Suprapubic skin (tissue), 4 donors: ENCODE measurements at places on chromosomes 2 and 18.
A peak's percentile ranks its signal among the peaks of the same experiment; 100 is the strongest.

GRCh38 chr2:69007603-69008002, 5.4 kb upstream of the ANTXR1 start:
- DNase-seq, result no peak

- no peak for DNase-seq
Observed at GRCh38 chr2:155190342-155190741, 491.8 kb downstream of the KCNJ3 start.

DNA sequence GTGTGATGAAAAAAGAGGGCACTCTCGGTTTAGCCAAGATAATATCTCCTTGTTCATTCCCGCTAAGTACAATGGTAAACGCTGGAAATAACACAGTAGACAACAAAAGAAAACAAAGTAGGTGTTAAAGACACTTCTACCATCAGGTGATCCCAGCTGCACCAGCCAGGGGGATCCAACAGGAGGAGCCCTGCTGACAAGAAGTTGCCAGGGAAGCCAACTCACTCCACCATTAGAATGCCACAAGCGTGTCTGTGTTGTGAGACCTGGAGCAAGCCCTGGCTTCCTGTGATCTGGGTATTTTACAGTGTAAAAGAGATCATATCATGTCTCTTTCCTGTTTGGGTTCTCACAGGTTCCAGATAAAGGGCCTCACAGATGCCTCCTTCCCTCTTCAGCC, 117.0 kb downstream of the GRB14 start:
- DNase-seq, result no peak

- DNase-seq, result no peak
Observed at GRCh38 chr2:176885001-176885643, 327.5 kb upstream of the HNRNPA3 start.

GRCh38 chr2:11416186-11416585, 49.8 kb downstream of the E2F6 start:
- DNase-seq, result no peak

GRCh38 chr2:690799-691198, 13.6 kb upstream of the TMEM18 start:
- DNase-seq, result no peak

GRCh38 chr2:181223234-181223633, 234.0 kb upstream of the ITGA4 start:
- no peak for DNase-seq

DNA sequence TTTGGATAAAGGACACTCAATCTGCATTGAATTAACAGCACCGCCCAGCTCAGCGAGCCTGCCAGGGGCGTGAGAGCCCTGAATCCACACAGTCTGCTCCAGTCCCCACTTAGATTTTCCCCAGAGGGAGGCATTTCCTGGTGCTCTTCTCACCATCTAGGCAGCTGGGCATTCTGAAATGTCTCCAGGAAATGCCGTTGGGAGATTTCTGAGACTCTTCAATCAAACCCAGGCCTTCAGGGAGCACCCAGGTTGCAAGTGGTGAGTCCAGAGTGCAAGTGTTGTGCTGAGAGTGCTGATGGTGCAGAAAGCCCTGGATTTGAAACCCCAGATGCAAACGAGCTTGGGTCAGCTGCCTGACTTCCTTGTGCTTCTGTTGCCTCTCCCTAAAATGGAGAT, 23.4 kb upstream of the TMEM37 start:
- DNase-seq, result no peak

DNA sequence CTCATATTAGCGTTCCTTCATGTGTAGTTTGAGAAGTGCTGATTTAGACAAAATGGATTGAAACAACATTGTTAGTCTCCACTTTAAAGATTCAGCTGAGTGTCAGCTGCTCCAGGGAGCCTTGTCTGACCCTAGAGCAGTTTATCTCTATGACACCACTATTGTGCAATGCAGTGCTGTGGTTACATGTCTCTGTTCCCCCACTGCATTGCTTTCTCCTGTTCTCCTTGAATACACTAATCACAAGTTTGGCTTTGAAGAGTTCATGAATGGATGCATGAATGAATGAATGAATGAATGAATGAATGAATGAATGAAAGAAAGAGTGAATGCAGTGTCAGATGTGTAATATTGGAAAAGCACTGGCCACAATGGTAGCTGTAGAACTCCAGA, 38.3 kb downstream of the GCG start:
- DNase-seq, result no peak

- DNase-seq, result no peak
Observed at GRCh38 chr2:192186806-192187205, 7.9 kb downstream of the TMEFF2 start.

GRCh38 chr2:239042551-239043320, 194.9 kb downstream of the TWIST2 start:
- peak; percentile 22 for DNase-seq

- no peak for DNase-seq
Observed at GRCh38 chr2:203021991-203022390, 7.3 kb downstream of the NBEAL1 start.

DNA sequence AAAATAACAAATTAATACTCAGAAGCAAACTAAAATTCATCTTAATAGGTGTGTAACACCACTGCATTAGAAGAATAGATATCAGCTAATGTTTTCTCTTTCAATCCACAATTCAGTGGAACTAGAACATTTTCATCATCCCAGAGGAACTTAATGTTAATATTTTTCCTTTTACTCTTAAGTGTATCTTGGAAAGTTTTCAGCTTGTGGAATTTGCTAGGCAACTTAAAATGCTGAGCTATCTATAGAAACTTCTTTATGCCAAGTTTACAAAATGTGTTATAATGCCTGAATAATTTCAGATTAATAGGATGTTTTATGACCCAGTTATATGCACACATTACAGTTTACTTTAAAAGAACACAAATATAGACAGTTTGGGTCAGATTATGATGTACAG, 86.6 kb upstream of the FAM237A start:
- DNase-seq, result no peak

- no peak for DNase-seq
Observed at GRCh38 chr2:186382932-186383331, 103.1 kb upstream of the ZC3H15 start.

- DNase-seq, result no peak
Observed at GRCh38 chr2:937530-937929, 13.1 kb upstream of the SNTG2 start.

DNA sequence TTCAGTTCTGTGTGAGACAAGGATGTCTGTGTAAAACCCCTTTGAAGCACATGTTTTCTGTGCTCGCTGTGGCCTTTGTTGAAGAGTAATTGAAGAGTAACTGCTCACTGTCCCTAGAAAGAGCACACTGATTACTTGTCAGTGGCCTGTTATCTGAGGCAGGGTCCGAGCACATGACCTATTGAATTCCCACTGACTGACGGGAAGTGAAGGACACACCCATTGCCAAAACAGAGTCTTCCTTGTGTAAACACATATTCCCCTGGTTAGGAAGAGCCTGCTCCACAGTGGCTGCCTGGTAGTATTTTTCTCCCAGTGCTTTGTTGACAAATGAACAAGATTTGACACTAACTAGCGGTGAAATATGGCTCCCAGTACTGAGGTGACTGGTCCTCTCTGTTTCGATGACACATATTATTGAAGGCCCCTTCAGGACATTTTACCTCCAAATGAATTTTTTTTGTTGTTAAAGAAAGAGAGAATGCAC, 148.5 kb upstream of the GYPC start:
- DNase-seq, result no peak

GRCh38 chr2:133503323-133503722, 64.9 kb downstream of the NCKAP5 start:
- DNase-seq, result no peak

- no peak for DNase-seq
Observed at GRCh38 chr2:98240786-98241398, 105.4 kb upstream of the CNGA3 start.

DNA sequence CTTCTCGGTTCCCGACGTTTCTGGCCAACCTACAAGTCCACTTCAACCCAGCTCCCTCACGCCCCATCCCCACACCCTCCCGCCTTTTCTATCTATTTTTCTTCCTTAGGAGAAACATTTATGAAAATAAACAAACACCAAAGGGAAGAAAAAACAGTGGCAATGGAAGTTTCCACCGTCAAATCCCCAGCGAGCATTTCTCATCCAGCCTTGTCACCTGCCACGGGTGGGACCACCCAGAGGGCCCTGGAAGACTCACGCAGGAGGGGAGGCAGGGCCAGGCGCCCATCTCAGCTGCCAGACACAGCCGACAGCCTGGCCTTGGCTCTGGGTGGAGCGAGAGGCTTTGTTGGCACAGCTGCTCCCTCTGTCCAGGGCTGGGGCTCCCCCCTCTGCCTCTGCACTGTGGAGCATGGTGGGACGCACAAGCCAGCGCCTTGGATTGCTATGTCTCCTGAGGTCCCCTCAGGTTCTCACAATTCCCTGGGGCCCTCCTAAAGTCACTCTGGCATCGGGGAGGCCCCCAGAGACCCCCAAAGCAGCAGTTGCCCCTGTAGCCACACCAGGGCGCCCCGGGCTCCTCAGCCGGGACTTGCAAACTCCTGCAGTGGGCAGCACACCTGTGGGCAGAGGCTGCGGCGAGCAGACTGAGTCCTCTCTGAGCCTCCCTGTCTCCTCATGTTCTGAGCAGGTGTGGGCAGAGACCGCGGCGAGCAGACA, 395.7 kb upstream of the SALL3 start:
- no peak for DNase-seq

DNA sequence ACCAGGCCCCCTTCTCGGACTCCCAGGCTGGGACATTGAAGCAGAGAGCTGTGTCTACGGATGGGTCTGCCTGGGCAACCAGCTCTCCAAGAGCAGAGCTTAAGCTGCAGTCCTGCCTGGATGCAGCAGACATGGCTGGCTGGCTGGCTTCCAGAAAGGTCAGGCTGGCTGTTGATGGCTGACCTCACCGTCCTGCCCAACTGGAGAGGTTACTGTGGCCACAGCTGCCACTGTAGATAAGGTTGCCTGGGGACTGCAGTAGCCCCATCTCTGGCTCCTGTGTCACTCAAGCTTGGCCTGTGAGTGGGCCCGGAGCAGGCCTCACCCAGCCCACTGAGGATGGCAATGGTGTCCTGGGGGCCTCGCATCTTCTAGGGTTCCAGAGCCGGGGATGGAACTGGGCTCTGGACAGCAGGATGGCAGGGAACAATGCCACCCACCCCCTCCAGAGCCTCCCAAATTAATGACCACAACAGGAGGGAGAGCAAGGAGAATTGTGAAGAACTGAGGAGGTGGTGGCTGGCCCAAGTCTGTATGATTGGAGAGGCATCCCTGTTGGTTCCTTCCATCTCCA, 37.0 kb upstream of the FOSL2 start:
- peak; percentile 85 for DNase-seq

DNA sequence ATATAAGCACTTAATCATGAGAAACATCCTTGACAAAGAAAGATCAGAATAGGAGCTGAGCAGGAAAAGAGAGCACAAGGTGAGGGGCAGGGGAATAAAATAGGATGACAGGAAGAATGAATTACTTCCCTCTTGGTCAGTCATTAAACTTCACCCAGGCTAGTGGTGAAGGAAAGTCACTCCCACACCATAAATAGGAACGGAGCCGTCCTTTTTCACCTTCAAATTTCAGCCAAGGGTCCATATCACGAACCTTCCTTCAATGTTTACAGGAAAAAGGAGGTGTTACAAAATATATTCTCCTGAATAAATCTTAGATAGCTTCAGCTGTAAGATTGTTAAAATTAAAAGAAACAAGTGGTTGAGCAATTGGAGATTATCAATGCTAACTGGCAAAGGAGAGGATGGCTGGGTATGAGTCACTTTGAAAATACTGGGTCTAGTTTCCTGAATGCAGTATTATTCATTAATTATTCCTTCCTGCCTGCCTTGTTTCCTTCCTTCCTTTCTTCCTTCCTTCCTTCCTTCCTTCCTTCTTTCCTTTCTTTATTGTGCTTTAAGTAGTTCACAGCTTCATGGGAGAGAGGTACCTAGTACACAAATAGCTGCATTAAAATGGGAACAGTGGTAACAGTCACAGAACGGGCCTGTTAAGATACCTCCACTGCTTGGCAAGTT, 292.3 kb upstream of the ID2 start:
- DNase-seq, result no peak

GRCh38 chr18:24488824-24489493, 28.5 kb downstream of the HRH4 start:
- no peak for DNase-seq

GRCh38 chr2:112622528-112622849, 23.2 kb upstream of the SLC20A1 start:
- no peak for DNase-seq

DNA sequence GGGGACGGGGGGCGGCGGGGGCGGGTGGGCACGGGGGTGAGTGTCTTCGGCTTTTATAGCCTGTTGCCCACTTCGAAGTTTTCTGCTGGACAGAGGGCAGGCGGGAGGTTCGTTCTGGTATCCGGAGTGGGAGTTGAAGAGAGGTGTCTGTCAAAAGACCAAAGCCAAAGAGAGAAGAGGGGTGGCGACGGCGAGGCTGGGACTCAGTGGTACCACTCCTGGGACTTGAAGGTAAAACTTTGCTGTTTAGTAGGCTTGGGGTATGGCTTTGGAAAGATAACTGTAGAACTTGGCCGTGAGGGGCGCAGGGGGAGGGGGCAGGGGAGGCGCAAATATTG, 215.8 kb upstream of the DTNA start:
- DNase-seq, result no peak

GRCh38 chr2:216257089-216257488, 115.2 kb downstream of the MARCHF4 start:
- no peak for DNase-seq

- no peak for DNase-seq
Observed at GRCh38 chr18:7754725-7755181, 187.6 kb downstream of the PTPRM start.

DNA sequence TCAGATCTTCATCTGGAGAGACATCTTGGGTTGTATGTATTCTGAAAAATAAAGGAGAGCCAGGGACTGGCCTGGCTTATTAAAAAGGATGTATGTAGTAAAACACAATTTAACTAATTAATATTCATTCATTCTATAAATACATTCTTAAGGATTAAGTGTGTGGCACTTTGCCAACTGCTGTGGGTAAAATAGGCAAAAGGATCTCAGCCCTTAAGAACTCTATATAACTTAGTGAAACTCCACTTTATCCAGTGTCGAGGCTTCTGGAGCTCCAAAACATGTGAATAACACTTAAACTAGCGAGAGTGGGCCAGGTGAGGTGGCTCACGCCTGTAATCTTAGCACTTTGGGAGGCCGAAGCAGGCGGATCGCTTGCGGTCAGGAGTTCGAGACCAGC, 7.7 kb upstream of the STK39 start:
- DNase-seq, result no peak

GRCh38 chr2:189658306-189659212, 2.7 kb upstream of the ASNSD1 start:
- DNase-seq, result no peak

- DNase-seq, result peak; percentile 13
Observed at GRCh38 chr2:10954416-10954815, 42.7 kb downstream of the KCNF1 start.

GRCh38 chr2:238187618-238188548, 15.6 kb downstream of the ILKAP start:
- DNase-seq, result no peak
